ENCODE measurements at places on chromosomes 12 and 14. TPM values are rescaled to one million over a fixed set of nuclear protein-coding genes. Genes with fewer than 3 reads are reported as not detected.

Gene VDR
- polyA plus RNA-seq: 1.5 TPM

Gene KRT6C
- not detected for polyA plus RNA-seq

Gene EML5
- polyA plus RNA-seq: 2.3 TPM

Gene RNASE2
- 3.2 TPM for polyA plus RNA-seq

Gene KLRF1
- 0.59 TPM for polyA plus RNA-seq

GRCh38 chr14:85142982-85143381 is 387.0 kb upstream of the FLRT2 start:
- no peak overlapping the region for H3K4me3 ChIP-seq
- no peaks in the 10 kb centered on the region for H3K27me3 ChIP-seq
- no peaks in the 10 kb centered on the region for H3K36me3 ChIP-seq
- no peak overlapping the region for H3K27ac ChIP-seq
- no peak for DNase-seq
- no peaks in the 10 kb centered on the region for H3K4me1 ChIP-seq

DNA sequence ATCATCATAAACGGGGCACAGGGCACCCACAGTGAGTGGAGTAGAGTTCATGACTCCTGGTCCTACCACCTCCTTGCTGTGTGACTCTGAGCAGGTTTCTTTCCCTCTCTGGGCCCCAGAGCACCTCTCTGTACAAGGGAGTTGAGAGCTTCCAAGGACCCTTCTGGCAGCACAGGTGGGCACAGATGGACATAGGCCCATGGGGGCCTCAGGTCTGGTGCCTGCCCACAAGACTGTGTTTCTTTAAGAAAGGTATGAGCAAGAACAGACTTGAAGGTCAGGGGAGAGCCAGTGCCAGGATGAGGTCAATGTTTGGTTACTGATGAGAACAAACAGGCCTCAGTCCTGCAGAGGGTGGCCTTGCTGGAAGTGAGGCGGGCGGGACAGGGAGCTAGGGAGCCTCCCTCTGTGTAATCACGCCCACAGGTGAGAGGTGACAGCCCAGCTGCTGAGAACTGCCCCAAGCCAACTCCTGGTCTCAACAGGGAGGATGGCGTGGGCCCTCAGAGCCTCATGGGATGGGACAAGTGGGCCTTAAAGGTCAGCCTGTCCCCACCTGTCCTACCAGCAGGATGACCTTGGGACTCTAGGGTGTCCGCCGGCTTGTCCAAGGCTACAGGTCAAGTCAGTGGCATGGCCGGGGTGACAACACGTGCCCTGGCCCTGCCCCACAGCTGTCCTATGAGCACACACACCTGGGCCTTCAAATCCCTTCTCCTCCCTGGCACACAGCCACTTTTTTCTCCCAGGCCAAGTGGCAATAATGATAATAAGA is 49.1 kb downstream of the CCDC85C start:
- no peak for DNase-seq
- no peak overlapping the region for H3K27ac ChIP-seq
- no peak overlapping the region for H3K4me3 ChIP-seq
- H3K36me3 ChIP-seq: no peaks in the 10 kb centered on the region
- H3K4me1 ChIP-seq: no peaks in the 10 kb centered on the region
- no peaks in the 10 kb centered on the region for H3K27me3 ChIP-seq

- H3K36me3 ChIP-seq: no peaks in the 10 kb centered on the region
- H3K4me1 ChIP-seq: peaks cover 38% of the 10 kb centered on the region
- H3K4me3 ChIP-seq: no peak overlapping the region
These were observed 63.5 kb downstream of the ELK3 start for GRCh38 chr12:96257550-96258103.

- no peak overlapping the region for H3K4me3 ChIP-seq
- no peaks in the 10 kb centered on the region for H3K36me3 ChIP-seq
- H3K4me1 ChIP-seq: no peaks in the 10 kb centered on the region
- DNase-seq: no peak
- H3K27ac ChIP-seq: no peak overlapping the region
- H3K27me3 ChIP-seq: no peaks in the 10 kb centered on the region
These were observed 115.9 kb downstream of the SLC25A21 start for GRCh38 chr14:37056473-37056872.

DNA sequence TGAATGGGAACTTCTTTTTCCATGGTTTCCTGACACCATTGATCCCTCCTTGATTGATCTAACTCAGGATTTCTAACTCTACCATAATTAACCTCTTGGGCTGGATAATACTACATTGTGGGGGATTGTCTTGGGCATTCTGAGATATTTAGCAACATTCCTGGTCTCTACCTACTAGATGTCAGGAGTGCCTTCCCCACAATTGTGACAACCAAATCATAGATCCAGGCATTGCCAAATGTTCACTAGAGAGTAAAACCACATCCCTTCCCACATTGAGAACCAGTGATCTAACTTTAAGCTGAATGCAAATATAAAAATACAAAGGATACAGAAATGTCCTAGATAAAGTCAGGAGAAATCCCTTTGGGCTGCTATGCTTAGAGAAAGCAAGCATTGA is 36.9 kb upstream of the CCDC198 start:
- H3K4me3 ChIP-seq: no peak overlapping the region
- H3K36me3 ChIP-seq: no peaks in the 10 kb centered on the region
- H3K4me1 ChIP-seq: no peaks in the 10 kb centered on the region
- H3K27me3 ChIP-seq: no peaks in the 10 kb centered on the region
- no peak for DNase-seq
- H3K27ac ChIP-seq: no peak overlapping the region

GRCh38 chr14:65414961-65415589 is 2.5 kb downstream of the FUT8 start:
- no peak overlapping the region for H3K4me3 ChIP-seq
- no peaks in the 10 kb centered on the region for H3K36me3 ChIP-seq
- no peak overlapping the region for H3K27ac ChIP-seq
- peak; percentile 50 for DNase-seq
- no peaks in the 10 kb centered on the region for H3K27me3 ChIP-seq

DNA sequence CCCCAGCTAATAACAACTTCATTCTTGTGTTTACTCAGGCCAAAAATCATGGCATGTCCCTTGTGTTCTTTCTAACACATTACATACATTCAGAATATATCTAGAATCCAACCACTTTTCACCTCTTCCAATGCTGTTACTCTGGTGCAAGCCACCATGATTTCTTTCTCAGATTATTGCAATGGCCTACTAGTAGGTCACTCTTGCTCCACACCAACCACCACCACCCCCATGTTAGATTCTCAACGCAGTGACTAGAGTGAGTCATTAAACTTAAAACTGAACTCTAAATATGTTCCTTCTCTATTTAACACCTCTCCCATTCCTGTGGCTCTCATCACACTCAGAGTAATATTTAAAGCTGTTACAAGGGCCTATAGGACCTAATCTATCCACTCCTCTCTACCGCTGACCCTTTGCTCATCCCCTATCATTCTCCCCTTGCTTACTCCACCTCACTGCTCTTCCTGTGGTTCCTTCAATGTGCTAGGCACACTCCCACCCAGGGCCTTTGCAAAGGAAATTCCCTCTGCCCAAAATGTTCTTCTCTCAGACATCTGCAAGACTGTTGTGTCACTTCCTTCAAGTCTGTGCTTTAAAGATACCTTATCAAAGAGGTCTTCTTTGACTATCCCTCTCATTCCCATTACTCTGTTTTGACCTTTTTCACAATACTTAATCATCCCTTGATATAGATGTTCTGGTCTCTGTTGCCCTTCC is 6.6 kb downstream of the RTN1 start:
- no peak overlapping the region for H3K27ac ChIP-seq
- no peak overlapping the region for H3K4me3 ChIP-seq
- DNase-seq: no peak
- H3K27me3 ChIP-seq: peaks cover 37% of the 10 kb centered on the region
- H3K36me3 ChIP-seq: no peaks in the 10 kb centered on the region

DNA sequence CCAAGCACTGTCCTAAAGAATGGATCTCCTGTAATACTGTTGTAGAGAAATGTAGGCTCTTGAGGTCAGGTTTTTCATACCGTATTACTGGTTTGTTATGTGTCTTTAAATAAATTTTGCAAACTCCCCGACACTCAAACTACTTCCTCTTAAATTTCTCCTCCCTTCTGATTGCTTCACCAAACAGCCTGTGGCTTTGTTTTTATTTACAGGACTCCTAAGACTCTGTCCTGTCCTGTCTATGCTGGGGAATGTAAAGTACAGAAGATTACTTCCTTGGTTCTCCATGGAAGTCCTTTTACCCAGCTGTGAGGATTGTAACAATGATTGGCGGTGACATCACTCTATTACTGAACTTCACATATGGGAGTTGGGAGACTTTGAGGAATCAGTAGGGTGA is 873.5 kb downstream of the DIO2 start:
- no peaks in the 10 kb centered on the region for H3K4me1 ChIP-seq
- no peaks in the 10 kb centered on the region for H3K36me3 ChIP-seq
- H3K27ac ChIP-seq: no peak overlapping the region
- no peak overlapping the region for H3K4me3 ChIP-seq
- no peak for DNase-seq

DNA sequence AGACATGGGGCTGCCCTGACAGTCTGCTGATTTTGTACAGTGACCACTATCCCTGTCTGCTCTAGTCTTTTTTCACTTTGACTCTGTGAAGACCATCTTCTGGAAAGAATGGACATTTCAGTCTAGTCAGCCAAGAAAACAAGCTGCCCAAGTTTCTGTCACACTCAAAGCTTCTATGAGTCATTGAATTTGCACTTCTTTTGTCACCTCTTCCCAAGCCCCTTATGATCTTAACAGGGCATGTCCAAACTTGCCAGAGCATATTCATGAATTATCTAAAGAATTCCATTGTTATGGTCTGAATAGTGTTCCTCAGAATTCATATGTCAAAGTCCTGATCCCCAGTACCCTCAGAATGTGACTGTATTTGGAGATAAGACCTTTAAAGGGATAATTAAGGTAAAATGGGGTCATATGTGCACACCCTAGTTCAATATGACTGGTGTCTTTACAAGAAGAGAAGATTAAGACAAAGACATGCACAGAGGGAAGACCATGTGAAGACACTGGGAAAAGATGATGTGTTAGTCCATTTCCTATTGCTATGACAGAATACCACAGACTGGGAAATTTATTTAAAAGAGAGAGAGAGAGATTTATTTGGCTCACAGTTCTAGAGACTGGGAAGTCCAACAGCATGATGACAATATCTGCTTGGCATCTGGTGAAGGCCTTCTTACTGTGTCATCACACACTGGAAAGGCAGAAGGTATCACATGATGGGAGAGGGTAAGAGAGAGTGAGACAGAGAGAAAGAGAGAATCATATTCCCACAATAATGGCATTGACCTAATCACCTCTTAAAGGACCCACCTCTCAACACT is 242.6 kb downstream of the BTG1 start:
- H3K27ac ChIP-seq: no peak overlapping the region
- H3K4me1 ChIP-seq: no peaks in the 10 kb centered on the region
- no peaks in the 10 kb centered on the region for H3K27me3 ChIP-seq
- DNase-seq: no peak
- no peak overlapping the region for H3K4me3 ChIP-seq
